Dermis blood vessel endothelial cell (primary cell): ENCODE measurements at places on chromosomes 6 and 20.

DNA sequence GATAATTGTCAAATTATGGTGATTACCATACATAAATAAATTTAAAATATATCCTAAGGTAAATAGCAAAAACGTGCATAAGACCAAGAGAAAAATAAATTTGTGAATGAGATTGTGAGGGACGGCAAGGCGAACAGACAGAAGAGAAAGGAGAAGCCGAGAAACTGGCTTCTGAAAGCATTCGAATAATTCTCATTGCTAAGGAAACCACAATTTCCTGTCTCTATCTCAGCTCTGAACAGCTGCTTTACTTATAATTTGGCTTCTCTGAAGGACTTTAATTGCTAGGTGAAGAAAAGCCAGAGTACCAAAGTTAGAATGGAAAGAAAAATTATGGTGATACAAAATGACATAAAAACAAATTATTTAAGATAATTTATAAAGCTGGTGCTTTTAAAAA is 79.0 kb upstream of the RGS17 start:
- peak; percentile 19 for DNase-seq

GRCh38 chr20:40926928-40927327 is 101.7 kb upstream of the TOP1 start:
- no peak for DNase-seq

DNA sequence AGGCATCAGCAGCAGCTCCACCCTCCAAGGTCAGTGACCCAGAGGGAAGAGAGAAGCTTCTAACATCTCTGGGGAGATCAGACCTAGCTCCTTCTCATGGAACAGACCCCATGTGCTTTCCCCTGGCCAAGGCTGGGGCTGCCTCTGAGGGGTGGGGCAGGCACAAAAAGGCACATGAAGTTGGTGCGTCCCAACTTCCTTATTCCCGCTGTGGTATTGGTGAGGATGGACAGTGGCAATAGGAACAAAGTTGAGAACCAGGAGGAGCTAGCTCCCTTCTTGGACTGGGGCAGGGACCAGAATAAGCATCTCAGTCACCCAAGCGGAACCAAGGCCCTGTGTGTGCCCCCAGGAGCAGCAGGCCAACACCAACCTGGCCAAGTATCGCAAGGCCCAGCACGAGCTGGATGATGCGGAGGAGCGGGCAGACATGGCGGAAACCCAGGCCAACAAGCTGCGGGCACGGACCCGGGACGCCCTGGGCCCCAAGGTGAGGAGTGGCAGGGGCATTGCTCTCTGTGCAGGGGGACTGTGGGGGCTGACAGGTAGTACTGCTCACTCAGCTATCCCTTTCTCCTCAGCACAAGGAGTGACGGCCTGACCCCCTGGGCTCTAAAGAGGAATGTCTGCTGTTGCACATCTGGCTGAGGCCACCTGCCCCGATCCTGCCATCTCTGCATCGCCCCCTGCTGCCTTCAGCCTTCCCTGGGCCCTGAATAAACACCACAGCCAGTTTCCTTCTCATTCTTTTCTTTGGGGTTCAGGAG is 46.1 kb downstream of the MYH7B start:
- DNase-seq: no peak

DNA sequence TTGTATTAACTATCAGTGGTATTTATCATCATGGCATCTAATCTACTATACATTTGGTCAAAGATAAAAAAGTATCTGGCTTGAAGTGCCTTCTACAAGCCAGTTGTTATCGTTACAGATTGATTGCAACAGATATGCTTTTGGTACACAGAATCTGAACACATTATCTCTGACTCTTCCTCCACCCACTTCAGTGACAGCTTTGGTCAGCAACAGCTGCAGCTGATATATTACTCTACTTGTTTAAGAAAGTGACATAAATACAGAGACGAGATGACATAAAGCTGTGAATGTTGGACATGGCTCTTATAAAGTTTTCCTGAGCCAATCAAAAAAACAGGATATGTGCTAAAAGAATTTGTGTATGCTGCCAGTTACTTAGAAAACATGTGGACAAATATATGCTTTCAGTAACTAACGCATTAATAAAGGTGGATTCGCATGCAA is 77.6 kb downstream of the HIVEP2 start:
- DNase-seq: peak; percentile 63
